Muscle of leg (tissue), 16 donors: ENCODE measurements at places on chromosomes 11 and 22. TPM values are rescaled to one million over a fixed set of nuclear protein-coding genes. Genes with fewer than 3 reads are reported as not detected.

Gene ZBTB16
- 3.9 TPM for polyA plus RNA-seq

Gene TESMIN
- 0.31 TPM for polyA plus RNA-seq

Gene CSKMT
- polyA plus RNA-seq, result 2.8 TPM

Gene CD82
- 66.1 TPM for polyA plus RNA-seq

Gene OR51S1
- not detected for polyA plus RNA-seq

Gene HBG2
- polyA plus RNA-seq, result 9,294 TPM

- no peak for DNase-seq
- peak overlapping the region; percentile 1 for H3K27ac ChIP-seq
- H3K27me3 ChIP-seq, result no peaks in the 10 kb centered on the region
- no peak overlapping the region for H3K4me3 ChIP-seq
- H3K4me1 ChIP-seq, result peaks cover 2% of the 10 kb centered on the region
Observed at GRCh38 chr11:488992-489391, 18.1 kb downstream of the RNH1 start.

- no peaks in the 10 kb centered on the region for H3K4me1 ChIP-seq
- H3K27me3 ChIP-seq, result no peaks in the 10 kb centered on the region
- DNase-seq, result no peak
- H3K36me3 ChIP-seq, result no peaks in the 10 kb centered on the region
Observed at GRCh38 chr11:37323843-37324242, 725.8 kb upstream of the RAG2 start.

GRCh38 chr11:27433742-27434141 is 38.8 kb downstream of the LGR4 start:
- H3K4me3 ChIP-seq, result no peak overlapping the region
- H3K4me1 ChIP-seq, result peaks cover 2% of the 10 kb centered on the region
- H3K27ac ChIP-seq, result no peak overlapping the region
- H3K27me3 ChIP-seq, result no peaks in the 10 kb centered on the region
- H3K36me3 ChIP-seq, result peaks cover 1% of the 10 kb centered on the region

DNA sequence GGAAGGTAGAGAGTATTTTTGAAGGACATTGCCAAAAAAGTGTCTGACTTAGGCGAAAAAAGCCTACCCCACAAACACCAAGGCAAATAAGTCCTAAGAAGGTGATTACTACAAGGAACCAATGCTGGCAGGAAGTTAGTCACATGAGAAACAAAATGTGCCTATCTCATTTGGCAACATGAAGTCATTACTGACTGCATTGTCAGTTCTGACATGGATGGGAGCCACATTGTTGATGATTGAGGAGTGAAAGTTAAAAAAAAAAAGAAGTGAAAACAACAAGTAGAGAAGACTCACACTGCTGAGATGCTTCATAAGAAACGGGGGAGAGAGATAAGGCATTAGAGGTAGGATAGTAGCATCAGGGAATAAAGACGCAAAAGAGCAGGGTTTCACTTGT is 141.5 kb upstream of the FAT3 start:
- H3K4me3 ChIP-seq, result no peak overlapping the region
- no peaks in the 10 kb centered on the region for H3K27me3 ChIP-seq
- H3K36me3 ChIP-seq, result no peaks in the 10 kb centered on the region

DNA sequence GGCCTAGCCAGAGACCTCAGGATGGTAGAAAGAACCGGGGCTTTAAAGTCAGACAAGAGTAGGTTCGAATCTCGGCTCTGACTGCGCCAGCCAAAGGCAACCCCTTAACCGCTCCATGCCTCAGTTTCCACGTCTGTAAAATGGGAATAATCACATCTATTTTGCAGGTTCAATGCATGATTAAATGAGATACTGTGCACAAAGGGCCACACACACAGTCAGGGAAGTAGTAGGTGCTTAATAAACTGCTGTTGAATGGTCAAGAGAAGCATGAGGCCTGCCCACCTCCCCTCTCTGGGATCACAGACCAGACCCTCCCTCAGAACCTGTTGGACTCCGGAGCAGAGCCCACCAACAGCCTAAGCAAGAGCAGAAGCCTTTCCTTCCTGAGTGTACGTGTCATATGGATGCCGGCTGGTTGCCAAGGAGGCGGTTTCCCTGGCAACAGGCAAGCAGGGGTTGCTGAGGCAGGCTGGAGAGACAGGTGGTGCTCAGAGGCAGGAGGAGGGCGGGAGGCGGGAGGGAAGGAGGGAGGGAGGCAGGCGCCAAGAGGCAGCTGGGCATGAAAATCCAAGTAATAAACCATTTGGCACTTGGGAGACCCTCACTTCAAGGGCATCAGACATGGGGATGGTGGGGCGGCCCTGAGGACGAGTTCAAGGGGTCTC is 43.9 kb downstream of the NFAM1 start:
- peaks cover 15% of the 10 kb centered on the region for H3K27me3 ChIP-seq
- peak; percentile 72 for DNase-seq
- H3K27ac ChIP-seq, result no peak overlapping the region
- H3K4me3 ChIP-seq, result no peak overlapping the region

GRCh38 chr11:69483691-69484426 is 2.4 kb downstream of the LINC01488 start:
- no peak overlapping the region for H3K4me3 ChIP-seq
- peaks cover 82% of the 10 kb centered on the region for H3K4me1 ChIP-seq
- H3K36me3 ChIP-seq, result no peaks in the 10 kb centered on the region

GRCh38 chr11:35313066-35313759 is 106.1 kb downstream of the SLC1A2 start:
- H3K4me1 ChIP-seq, result peaks cover 2% of the 10 kb centered on the region
- DNase-seq, result peak; percentile 69
- H3K4me3 ChIP-seq, result no peak overlapping the region
- H3K36me3 ChIP-seq, result no peaks in the 10 kb centered on the region
- H3K27ac ChIP-seq, result no peak overlapping the region

- no peaks in the 10 kb centered on the region for H3K36me3 ChIP-seq
- H3K27ac ChIP-seq, result no peak overlapping the region
- H3K4me1 ChIP-seq, result no peaks in the 10 kb centered on the region
- no peak overlapping the region for H3K4me3 ChIP-seq
Observed at GRCh38 chr11:7281809-7282208, 30.1 kb downstream of the SYT9 start.

GRCh38 chr11:110133160-110133559 is 40.0 kb downstream of the ZC3H12C start:
- peaks cover 5% of the 10 kb centered on the region for H3K4me1 ChIP-seq
- no peak for DNase-seq
- H3K27ac ChIP-seq, result no peak overlapping the region

- no peak overlapping the region for H3K4me3 ChIP-seq
- no peaks in the 10 kb centered on the region for H3K27me3 ChIP-seq
- no peak overlapping the region for H3K27ac ChIP-seq
- peaks cover 56% of the 10 kb centered on the region for H3K4me1 ChIP-seq
- DNase-seq, result no peak
Observed at GRCh38 chr22:44407171-44407986, 90.7 kb downstream of the RTL6 start.

DNA sequence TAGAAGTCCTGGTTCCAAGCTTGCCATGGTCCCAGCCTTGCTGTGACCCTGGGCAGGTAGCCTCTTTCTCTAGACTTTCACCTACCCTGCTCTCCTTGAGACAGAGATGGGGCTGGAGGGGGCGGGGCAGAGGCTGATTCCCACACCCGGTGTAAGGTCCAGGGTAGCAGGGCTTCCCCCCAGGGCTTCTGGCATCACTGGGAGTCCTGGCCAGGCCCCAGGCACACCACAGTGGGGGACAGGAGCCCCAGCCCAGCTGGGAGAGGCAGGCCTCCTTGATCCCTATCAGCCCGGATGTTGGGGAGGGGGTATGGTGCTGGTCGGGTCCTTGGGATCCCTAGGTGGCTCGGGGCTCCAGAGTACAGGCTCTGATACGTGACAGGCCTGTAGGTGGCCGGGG is 1.7 kb upstream of the NUDT8 start:
- H3K4me3 ChIP-seq, result no peak overlapping the region
- H3K27ac ChIP-seq, result no peak overlapping the region
- peaks cover 14% of the 10 kb centered on the region for H3K4me1 ChIP-seq
- no peaks in the 10 kb centered on the region for H3K36me3 ChIP-seq
- H3K27me3 ChIP-seq, result peaks cover 2% of the 10 kb centered on the region

GRCh38 chr11:111397034-111397433 is 18.0 kb upstream of the POU2AF1 start:
- peak; percentile 40 for DNase-seq
- no peaks in the 10 kb centered on the region for H3K4me1 ChIP-seq
- no peaks in the 10 kb centered on the region for H3K27me3 ChIP-seq
- no peaks in the 10 kb centered on the region for H3K36me3 ChIP-seq
- H3K4me3 ChIP-seq, result no peak overlapping the region

GRCh38 chr11:64823568-64824119 is 13.3 kb upstream of the MEN1 start:
- no peak for DNase-seq
- H3K4me3 ChIP-seq, result no peak overlapping the region
- no peaks in the 10 kb centered on the region for H3K36me3 ChIP-seq
- H3K27me3 ChIP-seq, result no peaks in the 10 kb centered on the region

- no peak overlapping the region for H3K4me3 ChIP-seq
- H3K36me3 ChIP-seq, result no peaks in the 10 kb centered on the region
- H3K4me1 ChIP-seq, result peaks cover 16% of the 10 kb centered on the region
- peaks cover 28% of the 10 kb centered on the region for H3K27me3 ChIP-seq
Observed at GRCh38 chr11:7677071-7677470, 3.8 kb upstream of the CYB5R2 start.

GRCh38 chr11:104279587-104279986 is 115.6 kb upstream of the PDGFD start:
- H3K27me3 ChIP-seq, result no peaks in the 10 kb centered on the region
- H3K4me3 ChIP-seq, result no peak overlapping the region
- H3K4me1 ChIP-seq, result no peaks in the 10 kb centered on the region
- no peak for DNase-seq
- H3K27ac ChIP-seq, result no peak overlapping the region

- no peak overlapping the region for H3K4me3 ChIP-seq
- H3K4me1 ChIP-seq, result peaks cover 75% of the 10 kb centered on the region
- peaks cover 12% of the 10 kb centered on the region for H3K36me3 ChIP-seq
- H3K27ac ChIP-seq, result peak overlapping the region; percentile 92
Observed at GRCh38 chr11:124898263-124898680, 607 bp upstream of the ROBO4 start.

DNA sequence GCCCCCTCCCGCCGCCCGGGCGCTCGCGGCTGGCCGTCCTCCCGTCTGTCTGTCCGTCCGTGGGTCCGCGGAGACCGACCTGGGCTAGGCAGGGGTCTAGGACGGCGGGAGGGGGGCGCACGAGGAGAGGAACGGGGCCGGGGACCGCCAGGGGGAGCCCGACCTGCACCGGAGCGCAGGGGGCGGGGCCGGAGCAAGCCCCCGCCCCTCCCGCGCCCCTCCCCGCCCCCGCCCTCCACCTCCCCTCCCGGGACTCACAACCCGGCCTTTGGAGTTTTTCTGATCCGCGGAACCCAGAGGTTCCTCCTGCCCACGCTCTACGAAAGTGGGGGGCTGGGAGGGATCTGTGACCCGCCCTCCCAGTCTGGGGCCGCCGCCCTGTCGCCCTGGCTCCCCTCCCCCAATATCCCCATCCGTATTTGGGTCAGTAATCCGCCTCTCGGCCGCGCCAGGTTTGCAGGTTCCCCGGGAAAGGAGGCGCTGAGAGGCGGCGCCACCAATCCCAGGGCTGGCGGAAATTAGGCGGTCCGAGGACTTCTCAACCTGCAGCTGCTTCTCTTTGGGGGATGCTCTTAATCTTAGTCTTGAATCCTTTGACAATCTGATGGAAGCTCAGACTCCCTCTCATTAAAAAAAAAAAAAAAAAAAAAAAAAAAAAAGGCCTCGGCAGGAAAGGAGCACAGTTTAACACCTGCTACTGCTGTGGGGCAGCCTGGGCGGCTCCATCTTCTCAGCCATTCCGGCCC is 925 bp upstream of the KCNJ11 start:
- H3K27me3 ChIP-seq, result peaks cover 9% of the 10 kb centered on the region
- peak; percentile 67 for DNase-seq
- peak overlapping the region; percentile 54 for H3K4me3 ChIP-seq
- H3K27ac ChIP-seq, result peak overlapping the region; percentile 69

GRCh38 chr11:61201476-61201875 is 1.8 kb upstream of the PGA3 start:
- H3K36me3 ChIP-seq, result no peaks in the 10 kb centered on the region
- no peak overlapping the region for H3K4me3 ChIP-seq
- no peak overlapping the region for H3K27ac ChIP-seq
- H3K4me1 ChIP-seq, result no peaks in the 10 kb centered on the region
- no peak for DNase-seq
- peaks cover 2% of the 10 kb centered on the region for H3K27me3 ChIP-seq

DNA sequence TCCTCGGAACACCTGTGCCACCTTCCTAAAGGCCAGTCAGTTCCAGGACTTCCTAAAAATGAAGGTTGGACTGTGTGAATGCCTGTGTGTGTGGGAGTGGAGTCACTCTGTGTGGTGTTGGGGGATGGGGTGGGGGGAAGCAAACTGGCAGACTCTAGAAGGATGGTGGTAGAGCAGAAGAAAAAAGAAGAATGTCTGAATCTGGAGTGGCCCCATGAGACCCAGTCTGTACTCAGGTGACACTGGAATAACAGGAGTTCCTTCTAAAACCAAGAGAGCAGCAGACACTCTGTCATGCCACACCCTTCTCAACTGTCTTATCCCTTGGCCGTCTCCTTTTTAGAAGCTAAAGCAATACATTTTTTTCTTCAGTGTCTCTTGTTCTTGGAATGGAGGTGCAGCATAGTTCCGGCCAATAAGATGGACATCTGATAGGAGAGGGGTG is 82.9 kb downstream of the MAML2 start:
- H3K27me3 ChIP-seq, result no peaks in the 10 kb centered on the region
- no peak overlapping the region for H3K4me3 ChIP-seq
- no peaks in the 10 kb centered on the region for H3K36me3 ChIP-seq
- no peaks in the 10 kb centered on the region for H3K4me1 ChIP-seq
- no peak overlapping the region for H3K27ac ChIP-seq
- DNase-seq, result no peak
